ENCODE measurements at places on chromosomes 13 and 19. TPM values are rescaled to one million over a fixed set of nuclear protein-coding genes. Genes with fewer than 3 reads are reported as not detected.

Gene PLK5
- total RNA-seq = not detected

DNA sequence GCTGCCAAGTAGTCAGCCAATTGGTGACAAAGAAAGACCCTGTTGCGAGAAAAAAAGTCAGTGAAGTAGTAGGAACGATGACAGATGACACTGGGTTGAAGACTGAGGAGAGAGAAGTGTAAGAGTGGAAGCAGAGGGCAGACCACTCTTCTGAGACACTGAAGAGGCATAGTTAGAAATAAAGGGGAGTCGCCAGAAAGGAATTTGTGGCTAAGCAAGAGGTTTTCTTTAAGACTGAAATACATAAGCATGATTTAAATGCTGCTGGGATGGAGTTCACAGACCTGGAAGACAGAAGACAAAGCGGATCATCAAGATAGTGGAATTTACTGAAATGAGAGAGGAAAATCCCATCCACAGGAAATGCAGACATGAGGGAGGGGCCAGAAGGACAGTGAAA, 56.2 kb upstream of the USPL1 start:
- H3K27me3 ChIP-seq = no peaks in the 10 kb centered on the region
- no peak for DNase-seq
- H3K36me3 ChIP-seq = no peaks in the 10 kb centered on the region
- no peaks in the 10 kb centered on the region for H3K4me1 ChIP-seq
- H3K27ac ChIP-seq = no peak overlapping the region

Gene CYP2F1
- total RNA-seq = not detected

GRCh38 chr19:51698296-51698695, 5.2 kb downstream of the SPACA6 start:
- H3K4me3 ChIP-seq = no peak overlapping the region
- H3K36me3 ChIP-seq = peaks cover 60% of the 10 kb centered on the region
- no peak for DNase-seq

DNA sequence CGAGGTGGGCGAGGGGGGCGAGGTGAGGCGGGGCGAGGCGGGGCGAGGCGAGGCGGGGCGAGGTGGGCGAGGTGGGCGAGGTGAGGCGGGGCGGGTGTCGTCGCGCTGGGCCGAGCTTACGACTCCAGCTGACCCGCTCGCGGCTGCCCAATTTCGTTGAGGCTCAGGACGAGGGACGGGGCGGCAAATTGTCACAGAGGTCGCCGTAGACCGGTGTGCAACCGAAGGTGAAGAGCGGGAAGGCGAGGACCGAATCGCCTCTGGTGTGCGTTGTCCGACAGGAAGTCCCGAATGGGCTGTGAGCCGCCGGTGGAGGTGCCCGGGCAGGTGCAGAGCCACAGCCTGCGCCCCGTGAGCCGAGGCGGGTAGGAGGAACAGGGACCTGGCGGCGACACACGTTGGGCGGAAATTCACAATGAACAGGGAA, at the start of gene LACC1:
LACC1 (plus strand) TSS at position 150 of the 427 bp plus-strand sequence. CDS start 1,082 bp downstream, outside the sequence.
- no peaks in the 10 kb centered on the region for H3K27me3 ChIP-seq
- peaks cover 24% of the 10 kb centered on the region for H3K4me1 ChIP-seq
- peak within 1 kb of the TSS; percentile 89 for H3K27ac ChIP-seq
- H3K36me3 ChIP-seq = no peaks in the 10 kb centered on the region
- H3K4me3 ChIP-seq = peak within 1 kb of the TSS; percentile 72

DNA sequence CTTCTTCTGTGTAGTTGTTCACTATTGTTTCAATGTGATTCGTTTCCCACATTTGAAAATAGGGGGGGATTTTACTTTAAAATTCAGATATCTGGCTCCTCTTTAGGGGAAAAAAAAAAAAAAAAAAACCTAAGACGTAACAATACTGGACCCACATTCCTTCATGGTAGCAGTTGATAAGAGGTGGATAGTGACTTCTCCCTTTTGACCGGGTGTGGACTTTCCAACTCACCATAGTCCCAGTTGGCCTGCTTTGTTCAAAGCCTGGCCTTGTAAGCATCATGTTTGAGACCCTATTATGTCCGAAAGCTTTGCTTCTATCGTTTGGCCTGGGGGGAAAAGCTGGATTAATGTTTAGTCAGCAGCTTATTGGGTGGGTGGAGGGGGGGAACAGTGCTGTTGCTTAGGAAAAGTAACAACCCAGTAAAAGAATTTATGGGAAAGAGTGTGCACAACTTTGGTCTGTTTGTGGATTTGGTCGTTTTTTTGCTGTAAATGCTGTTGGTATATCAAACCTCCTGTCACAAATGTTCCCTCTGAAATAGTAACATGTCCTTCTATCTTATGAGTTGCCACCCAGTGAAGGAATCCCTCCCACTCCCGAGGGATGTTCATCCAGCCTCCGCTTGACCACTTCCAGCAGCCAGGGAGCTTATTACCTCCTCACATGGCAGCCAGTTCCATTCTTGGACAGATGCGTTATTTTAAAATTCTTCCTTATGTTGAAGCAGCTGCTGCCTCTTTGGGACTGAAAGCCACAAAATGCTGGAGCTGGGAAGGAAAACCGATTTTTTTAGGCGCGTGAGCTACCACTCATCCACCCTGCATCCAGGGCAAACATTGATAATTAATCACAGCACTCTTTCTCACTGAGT, 10.4 kb downstream of the SAMD4B start:
- H3K4me3 ChIP-seq = no peak overlapping the region

DNA sequence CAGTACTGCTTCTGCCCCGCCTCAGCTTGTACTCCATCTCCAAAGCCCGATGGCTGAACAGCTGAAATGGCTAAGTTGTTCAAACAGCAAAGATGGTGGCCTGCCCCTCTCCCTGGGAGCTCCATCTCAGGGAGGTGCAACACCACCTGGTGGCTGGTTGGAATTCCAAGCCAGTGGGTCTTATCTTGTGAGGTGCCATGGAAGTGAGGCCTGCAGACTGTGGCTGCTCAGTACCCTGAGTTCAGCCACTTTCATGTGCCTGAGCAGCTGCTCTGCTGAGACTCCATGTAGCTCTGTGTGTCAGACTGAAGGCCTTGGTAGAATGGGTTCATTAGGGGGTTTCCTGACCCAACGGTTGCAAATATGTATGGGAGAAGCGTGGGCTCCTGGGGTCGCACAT, 67.3 kb upstream of the SPRY2 start:
- H3K27me3 ChIP-seq = no peaks in the 10 kb centered on the region
- no peak overlapping the region for H3K4me3 ChIP-seq
- no peak overlapping the region for H3K27ac ChIP-seq
- DNase-seq = no peak

DNA sequence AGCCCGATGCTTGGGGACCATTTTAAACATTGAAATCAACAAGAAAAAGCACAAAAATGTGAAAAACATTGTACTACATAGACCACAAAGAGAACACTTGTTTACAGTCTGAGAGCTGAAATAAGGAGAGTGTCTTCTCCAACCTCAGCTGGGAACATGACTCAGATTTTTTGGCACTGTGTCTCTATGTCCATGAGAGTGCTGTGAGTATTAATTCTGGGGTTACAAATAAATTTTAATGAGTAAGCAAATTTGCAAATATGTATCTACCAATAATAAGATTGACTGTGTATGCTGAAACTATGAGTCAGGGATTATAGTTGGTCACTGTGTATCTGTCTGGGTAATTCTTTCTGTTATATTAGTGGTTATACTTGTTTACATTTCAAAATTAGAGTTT, 174.0 kb downstream of the DCT start:
- no peaks in the 10 kb centered on the region for H3K36me3 ChIP-seq
- H3K27me3 ChIP-seq = no peaks in the 10 kb centered on the region
- no peak overlapping the region for H3K27ac ChIP-seq
- no peak for DNase-seq
- no peak overlapping the region for H3K4me3 ChIP-seq

DNA sequence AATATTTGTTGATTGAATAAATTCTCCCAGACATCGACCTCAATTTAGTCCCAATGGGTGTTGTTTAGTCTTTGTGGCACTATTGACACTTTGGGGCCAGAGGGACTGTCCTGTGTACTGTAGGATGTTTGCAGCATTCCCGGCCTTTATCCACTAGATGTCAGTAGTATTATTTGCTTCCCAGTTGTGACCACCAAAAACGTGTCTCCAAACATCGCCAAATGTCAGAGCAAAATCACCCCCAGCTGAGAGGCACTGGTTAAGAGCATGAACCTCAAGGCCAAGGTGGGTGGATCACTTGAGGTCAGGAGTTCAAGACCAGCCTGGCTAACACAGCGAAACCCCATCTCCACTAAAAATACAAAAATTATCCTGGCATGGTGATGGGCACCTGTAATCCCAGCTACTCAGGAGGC, 15.4 kb downstream of the NLRP12 start:
- H3K4me3 ChIP-seq = no peak overlapping the region
- H3K27ac ChIP-seq = no peak overlapping the region
- no peaks in the 10 kb centered on the region for H3K27me3 ChIP-seq
- no peak for DNase-seq
- H3K4me1 ChIP-seq = peaks cover 4% of the 10 kb centered on the region

Gene KIR2DL3
- not detected for total RNA-seq

DNA sequence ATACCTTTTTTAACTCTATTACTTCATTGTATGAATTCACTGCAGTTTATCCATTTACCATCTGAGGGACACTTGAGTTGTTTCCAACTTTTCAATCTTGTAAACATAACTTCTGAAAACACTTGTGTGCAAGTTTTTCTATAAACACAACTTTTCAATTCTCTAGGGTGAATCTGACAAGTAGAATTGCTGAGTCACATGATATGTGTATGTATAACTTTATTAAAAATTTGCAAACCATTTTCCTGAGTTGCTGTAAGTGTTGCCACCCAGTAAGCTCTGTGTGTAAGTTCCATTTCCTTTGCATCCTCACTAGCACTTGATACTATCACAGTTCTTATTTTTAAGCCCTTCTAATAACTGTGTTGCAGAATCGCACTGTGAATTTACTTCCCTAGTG, 1415.6 kb upstream of the ATXN8OS start:
- no peaks in the 10 kb centered on the region for H3K27me3 ChIP-seq
- no peak overlapping the region for H3K4me3 ChIP-seq
- H3K36me3 ChIP-seq = no peaks in the 10 kb centered on the region
- H3K4me1 ChIP-seq = no peaks in the 10 kb centered on the region

GRCh38 chr13:109655206-109655600, 131.2 kb downstream of the IRS2 start:
- H3K36me3 ChIP-seq = no peaks in the 10 kb centered on the region
- peaks cover 31% of the 10 kb centered on the region for H3K4me1 ChIP-seq
- no peak overlapping the region for H3K4me3 ChIP-seq
- H3K27ac ChIP-seq = peak overlapping the region; percentile 74
- DNase-seq = no peak

Gene PGLYRP2
- total RNA-seq = not detected

Gene ATP7B
- 3.8 TPM for total RNA-seq

- no peaks in the 10 kb centered on the region for H3K4me1 ChIP-seq
- no peaks in the 10 kb centered on the region for H3K36me3 ChIP-seq
- H3K27ac ChIP-seq = no peak overlapping the region
- DNase-seq = no peak
- H3K27me3 ChIP-seq = no peaks in the 10 kb centered on the region
These were observed 512.8 kb downstream of the LMO7 start for GRCh38 chr13:76148926-76149325.

Gene DAND5
- total RNA-seq = 12.7 TPM

DNA sequence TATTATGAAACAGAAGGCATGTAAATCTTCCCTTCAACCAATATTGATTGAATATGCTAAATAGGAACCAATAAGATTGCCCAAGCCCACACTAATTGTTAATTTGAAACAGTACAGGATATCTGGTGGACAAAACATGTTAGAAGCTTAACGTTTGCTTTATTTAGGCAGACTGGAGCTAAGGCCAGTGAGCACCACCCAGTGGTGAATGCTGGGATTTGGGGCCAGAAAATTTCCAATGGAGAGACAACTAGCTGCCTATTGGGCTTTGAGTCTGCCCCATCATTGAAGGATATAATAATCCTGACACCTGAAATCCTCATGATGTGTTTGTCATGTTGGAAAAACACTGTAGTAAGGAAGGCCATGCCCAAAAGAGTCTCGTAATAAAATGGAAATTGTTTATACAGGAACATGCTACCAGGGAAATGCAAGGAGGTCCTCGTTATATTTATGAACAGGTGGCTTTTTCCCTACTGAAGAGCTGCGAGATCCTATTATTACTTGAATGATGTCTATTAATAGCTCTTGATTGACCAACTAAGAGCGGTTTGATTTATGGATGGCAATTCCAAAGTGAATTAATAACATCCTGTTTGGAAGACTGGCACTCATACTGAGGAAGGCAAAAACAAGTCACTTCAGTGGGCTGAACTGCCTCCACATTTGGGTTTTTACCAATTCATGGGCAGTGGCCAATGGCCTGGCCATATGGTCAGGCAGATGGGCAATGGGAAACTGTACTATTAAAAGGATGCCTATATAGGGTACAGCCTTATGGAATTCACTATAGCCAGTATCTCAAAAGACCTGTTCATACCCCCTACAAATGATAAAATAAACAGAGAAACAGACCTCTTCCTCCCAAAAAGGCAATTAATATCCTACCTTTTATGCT, 8.7 kb downstream of the SIGLECL1 start:
- peak; percentile 18 for DNase-seq
- H3K27ac ChIP-seq = no peak overlapping the region
- H3K36me3 ChIP-seq = no peaks in the 10 kb centered on the region

- DNase-seq = peak; percentile 93
- peaks cover 81% of the 10 kb centered on the region for H3K4me1 ChIP-seq
- H3K36me3 ChIP-seq = peaks cover 32% of the 10 kb centered on the region
- H3K27me3 ChIP-seq = no peaks in the 10 kb centered on the region
- peak overlapping the region; percentile 93 for H3K27ac ChIP-seq
- peak overlapping the region; percentile 56 for H3K4me3 ChIP-seq
These were observed 7.9 kb downstream of the MLLT1 start for GRCh38 chr19:6271721-6272410.

Gene FCAR
- total RNA-seq = not detected

- H3K4me1 ChIP-seq = no peaks in the 10 kb centered on the region
- H3K27ac ChIP-seq = no peak overlapping the region
- no peak for DNase-seq
- H3K27me3 ChIP-seq = no peaks in the 10 kb centered on the region
These were observed 459.1 kb downstream of the DCT start for GRCh38 chr13:94020426-94020825.

- no peaks in the 10 kb centered on the region for H3K36me3 ChIP-seq
- H3K27ac ChIP-seq = no peak overlapping the region
- H3K27me3 ChIP-seq = no peaks in the 10 kb centered on the region
- no peak for DNase-seq
These were observed 17.9 kb downstream of the PPP1R37 start for GRCh38 chr19:45110851-45111266.

Gene CD33
- total RNA-seq = 3.0 TPM

Gene PAN3
- 9.6 TPM for total RNA-seq

Gene PSG4
- total RNA-seq = not detected

DNA sequence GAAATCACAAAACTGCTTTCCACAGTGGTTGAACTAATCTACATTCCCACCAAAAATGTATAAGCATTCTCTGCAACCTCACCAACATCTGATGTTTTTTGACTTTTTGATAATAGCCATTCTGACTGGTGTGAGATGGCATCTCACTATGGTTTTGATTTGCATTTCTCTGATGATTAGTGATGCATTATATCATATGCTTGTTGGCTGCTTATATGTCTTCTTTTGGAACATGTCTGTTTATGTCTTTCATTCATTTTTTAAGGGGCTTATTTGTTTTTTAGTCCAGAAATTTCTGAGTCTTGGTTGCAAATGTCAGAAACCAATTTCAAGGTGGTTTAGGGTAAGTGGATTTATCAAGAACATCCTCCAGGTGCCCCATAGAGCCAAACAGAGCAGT, 484.8 kb upstream of the TSHZ3 start:
- DNase-seq = no peak
- H3K27ac ChIP-seq = no peak overlapping the region
- H3K4me3 ChIP-seq = no peak overlapping the region
- no peaks in the 10 kb centered on the region for H3K4me1 ChIP-seq

- no peaks in the 10 kb centered on the region for H3K27me3 ChIP-seq
- DNase-seq = peak; percentile 16
- peak overlapping the region; percentile 96 for H3K27ac ChIP-seq
- H3K4me1 ChIP-seq = peaks cover 69% of the 10 kb centered on the region
These were observed 509 bp downstream of the TPP2 start for GRCh38 chr13:102597029-102597961.

Gene ZNF575
- total RNA-seq = 1.1 TPM

All from left ventricle myocardium inferior (tissue), 1 donor.